Forelimb muscle (tissue), 1 donor: ENCODE measurements at places on chromosomes 4 and X.

DNA sequence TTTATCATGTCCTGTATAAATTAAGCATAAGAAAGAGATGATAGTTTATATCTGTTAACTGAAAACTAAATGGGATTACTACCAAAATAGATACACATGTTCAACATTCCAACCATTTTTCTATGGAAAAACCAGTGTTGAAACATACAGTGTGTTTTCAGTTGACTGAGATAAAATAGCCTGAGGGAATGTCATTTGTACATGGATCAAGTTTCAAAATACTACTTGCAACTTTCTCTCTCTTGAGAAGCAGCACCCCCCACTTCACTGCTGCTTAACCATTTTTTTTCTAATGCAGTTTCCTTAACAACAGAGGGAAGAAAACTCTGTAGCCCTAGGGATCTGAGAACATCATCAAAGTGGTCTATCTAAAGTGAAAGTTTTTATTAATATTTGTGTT lies 70.8 kb downstream of the NPNT start:
- DNase-seq = no peak

DNA sequence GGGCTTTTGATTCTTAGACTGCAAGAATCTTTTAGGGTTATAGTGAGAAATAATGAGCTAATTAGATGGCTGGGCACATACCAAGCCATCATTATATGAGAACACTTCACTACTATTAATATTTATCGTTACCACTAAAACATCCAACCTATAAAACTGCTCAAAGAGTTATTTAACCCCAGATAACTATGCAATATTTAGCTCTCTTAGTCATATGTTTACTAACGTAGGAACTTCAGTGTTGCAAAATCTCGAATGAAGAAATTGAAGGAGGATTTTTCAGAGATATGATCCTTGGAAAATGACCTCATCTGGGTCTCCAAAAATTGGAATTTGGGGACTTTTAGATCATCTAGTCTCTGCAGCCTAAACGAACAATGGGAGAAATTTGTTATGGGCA lies 265.0 kb upstream of the RPS6KA3 start:
- no peak for DNase-seq

DNA sequence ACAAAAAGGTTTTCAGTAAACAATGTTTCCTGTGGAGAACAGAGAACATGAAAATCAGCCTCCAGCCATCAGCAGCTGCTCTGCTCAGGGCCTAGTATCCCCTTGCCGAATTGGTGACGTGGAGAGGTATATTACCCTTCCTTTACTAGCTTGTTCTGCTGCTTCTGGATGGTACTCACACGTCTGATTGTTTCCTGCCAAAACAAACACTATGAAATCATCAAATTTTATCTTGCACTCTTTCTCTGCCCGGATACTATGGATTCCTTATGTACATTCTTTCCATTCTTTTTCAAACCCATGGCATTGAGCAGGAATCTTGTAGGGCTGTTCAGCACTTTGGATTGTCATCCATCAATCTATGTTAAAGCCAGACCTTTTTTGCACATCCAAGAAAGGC lies 18.8 kb upstream of the METAP1 start:
- no peak for DNase-seq

DNA sequence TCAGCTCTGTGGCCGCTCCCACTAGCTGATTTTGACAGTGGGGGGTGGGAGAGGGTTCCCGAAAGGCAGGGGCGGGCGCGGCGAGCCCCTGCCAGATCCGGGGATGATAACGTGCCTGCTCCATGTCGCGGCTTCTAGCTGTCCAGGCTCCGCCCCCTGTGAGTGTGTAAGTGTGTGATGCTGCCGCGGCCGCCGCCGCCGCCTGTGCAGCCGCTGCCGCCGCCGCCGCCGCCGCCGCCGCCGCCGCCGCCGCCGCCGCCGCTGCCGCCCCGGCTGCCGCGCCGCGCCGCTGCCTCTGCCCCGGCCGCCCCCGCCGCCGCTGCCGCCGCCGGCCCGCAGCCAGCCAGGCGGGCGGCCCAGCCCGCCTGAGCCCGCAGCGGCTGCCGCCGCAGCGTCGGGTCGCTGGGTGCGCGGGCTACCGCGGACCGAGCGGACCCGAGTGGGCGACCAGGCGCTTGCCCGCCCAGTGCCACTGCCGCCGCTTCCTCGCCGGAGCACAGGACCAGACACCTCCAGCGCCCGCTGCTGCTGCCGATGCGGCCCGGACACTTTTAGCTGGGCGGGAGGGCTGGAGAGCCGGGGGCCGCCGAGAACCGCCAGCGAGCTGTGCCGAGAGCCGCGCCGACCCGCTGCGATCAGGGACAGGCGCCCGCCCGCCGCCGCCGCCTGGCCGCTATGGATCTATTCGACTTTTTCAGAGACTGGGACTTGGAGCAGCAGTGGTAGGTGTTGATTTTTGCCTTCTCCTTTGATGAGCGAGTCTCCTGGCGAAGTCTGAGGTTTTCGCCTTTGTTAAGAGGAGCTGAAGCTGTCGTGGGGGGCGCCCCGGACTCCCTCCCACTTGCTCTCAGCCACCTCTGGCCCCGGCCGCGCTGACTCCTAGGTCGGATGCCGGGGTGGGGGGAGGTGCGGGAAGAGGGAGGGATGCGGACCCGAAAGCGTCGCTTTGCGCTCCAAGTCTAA lies at the start of gene AFF2:
Gene AFF2 (plus strand): TSS at position 195 of the 963 bp plus-strand sequence. CDS start 481 bp downstream, at position 676.
- DNase-seq = no peak

- no peak for DNase-seq
Measured at GRCh38 chr4:182074810-182075209, 168.4 kb upstream of the TENM3 start.

DNA sequence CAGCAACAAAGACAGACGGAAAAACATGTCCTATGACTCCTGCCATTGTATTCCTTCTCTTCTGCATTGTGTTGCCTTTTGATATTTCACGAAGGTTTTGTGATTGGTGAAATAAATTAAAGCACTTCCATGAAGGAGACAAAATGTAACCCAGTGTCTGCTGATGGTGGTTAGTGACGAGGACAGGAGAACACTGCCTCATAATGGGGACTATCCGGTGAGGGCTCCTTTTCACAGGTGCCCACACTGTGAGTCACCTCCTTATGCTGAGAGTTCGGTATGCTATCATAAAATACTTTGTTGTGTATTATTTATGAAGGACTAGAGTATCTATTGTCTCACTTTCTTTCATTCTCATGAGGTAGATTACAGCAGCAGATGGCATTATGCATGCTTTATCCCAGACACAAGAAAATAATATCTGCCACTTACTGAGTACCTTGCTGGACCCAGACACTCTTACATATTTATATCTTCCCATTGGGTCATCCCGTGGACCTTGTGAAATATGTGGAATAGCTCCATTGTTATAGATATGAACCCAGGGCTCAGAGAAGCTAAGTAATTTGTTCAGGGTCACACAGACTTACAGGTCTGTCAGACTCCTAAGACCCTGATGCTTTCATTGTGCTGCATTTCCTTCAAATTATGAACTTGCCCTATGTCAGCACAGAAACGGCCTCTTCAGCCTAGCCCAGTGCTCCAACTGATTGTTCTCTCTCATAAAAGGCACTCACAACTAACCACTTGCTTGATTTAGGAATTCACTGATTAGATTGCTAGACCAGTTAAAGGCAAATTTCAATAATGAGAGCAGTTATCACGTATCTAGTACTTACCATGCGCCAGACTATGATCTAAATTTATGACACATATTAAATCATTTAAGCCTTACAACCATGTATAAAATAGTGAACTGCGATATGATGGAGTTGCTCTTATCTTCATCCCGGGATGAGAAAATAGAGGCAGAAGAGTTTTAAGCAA lies 31.2 kb downstream of the PLS3 start:
- DNase-seq = no peak

- no peak for DNase-seq
Measured at GRCh38 chr4:182179751-182180150, 63.5 kb upstream of the TENM3 start.

DNA sequence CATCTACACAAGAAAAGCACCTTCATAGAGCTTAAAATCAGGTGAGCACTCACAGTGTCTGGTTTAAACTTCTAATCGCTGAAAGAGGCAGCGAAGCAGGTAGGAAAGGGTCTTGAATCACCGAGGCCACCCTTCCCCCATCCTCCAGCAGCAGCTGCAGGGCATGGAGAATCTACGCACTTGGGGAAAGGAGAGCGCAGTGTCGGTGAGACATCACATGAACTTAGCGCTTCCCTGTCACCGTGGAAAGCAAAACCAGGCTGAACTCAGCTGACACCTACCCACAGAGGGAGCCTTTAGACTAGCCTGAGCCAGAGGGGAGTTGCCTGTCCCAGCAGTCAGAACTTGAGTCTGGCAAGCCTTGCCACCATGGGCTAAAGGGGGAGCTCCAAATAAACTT lies 197.2 kb upstream of the ZFP42 start:
- no peak for DNase-seq

GRCh38 chr4:66062044-66062443 lies 391.8 kb upstream of the EPHA5 start:
- no peak for DNase-seq
